G401 (cell line): ENCODE measurements at places on chromosomes 6 and 20. TPM values are rescaled to one million over a fixed set of nuclear protein-coding genes. Genes with fewer than 3 reads are reported as not detected.

Gene NR2E1
- 0.31 TPM in 1 of 2 replicates, not detected in the other for total RNA-seq

Gene CDSN
- total RNA-seq = not detected in 2 replicates

Gene SNRNP48
- total RNA-seq = 11.4 and 18.4 TPM in 2 replicates

Gene SPINT4
- total RNA-seq = not detected in 2 replicates

Gene DAAM2
- total RNA-seq = under 0.01 and 1.1 TPM in 2 replicates

Gene HLA-DPA1
- total RNA-seq = not detected in 2 replicates

Gene FRS3
- 1.7 and 3.3 TPM in 2 replicates for total RNA-seq

Gene PROKR2
- not detected in 2 replicates for total RNA-seq

Gene TFAP2D
- total RNA-seq = not detected in 2 replicates

Gene GNAS-AS1
- total RNA-seq = not detected in 2 replicates

Gene WFDC11
- not detected in 2 replicates for total RNA-seq

Gene PDYN
- not detected in 2 replicates for total RNA-seq

Gene LSM2
- 64.0 and 104 TPM in 2 replicates for total RNA-seq

Gene POM121L2
- total RNA-seq = not detected in 2 replicates

Gene C20orf144
- 0.20 TPM in 1 of 2 replicates, not detected in the other for total RNA-seq

Gene TRAPPC3L
- not detected in 2 replicates for total RNA-seq

Gene PMEPA1
- total RNA-seq = 0.49 and 0.58 TPM in 2 replicates

Gene ZNF311
- total RNA-seq = not detected in 2 replicates

Gene SERAC1
- total RNA-seq = 10.6 and 16.8 TPM in 2 replicates

Gene CD40
- 0.10 TPM in 1 of 2 replicates, not detected in the other for total RNA-seq

Gene MACROD2
- total RNA-seq = not detected in 2 replicates

Gene RAB5IF
- total RNA-seq = 162 and 192 TPM in 2 replicates

Gene LAMA2
- total RNA-seq = not detected in 2 replicates

Gene IFNGR1
- 10.5 and 29.8 TPM in 2 replicates for total RNA-seq

Gene CFB
- total RNA-seq = not detected in 2 replicates

Gene GUCA1A
- not detected in 2 replicates for total RNA-seq

Gene PHACTR3
- not detected in 2 replicates for total RNA-seq

Gene SAPCD1
- total RNA-seq = 13.0 and 15.4 TPM in 2 replicates

Gene LGSN
- total RNA-seq = not detected in 2 replicates

Gene MED23
- total RNA-seq = 15.2 and 23.8 TPM in 2 replicates

Gene DSP
- 118 and 161 TPM in 2 replicates for total RNA-seq

Gene SLC17A9
- 1.2 TPM in 1 of 2 replicates, not detected in the other for total RNA-seq
